ENCODE measurements at places on chromosomes 11 and 22. TPM values are rescaled to one million over a fixed set of nuclear protein-coding genes. Genes with fewer than 3 reads are reported as not detected.

Gene KIF18A
- total RNA-seq, result 43.7 TPM

Gene FOLR2
- not detected for total RNA-seq

Gene NNMT
- total RNA-seq, result 76.6 TPM

Gene TRPC6
- total RNA-seq, result not detected

Gene FOLR1
- 1.4 TPM for total RNA-seq

Gene KDM4E
- not detected for total RNA-seq

Gene KCNJ11
- not detected for total RNA-seq

Gene RCOR2
- total RNA-seq, result 1.1 TPM

Gene INPPL1
- 55.5 TPM for total RNA-seq

DNA sequence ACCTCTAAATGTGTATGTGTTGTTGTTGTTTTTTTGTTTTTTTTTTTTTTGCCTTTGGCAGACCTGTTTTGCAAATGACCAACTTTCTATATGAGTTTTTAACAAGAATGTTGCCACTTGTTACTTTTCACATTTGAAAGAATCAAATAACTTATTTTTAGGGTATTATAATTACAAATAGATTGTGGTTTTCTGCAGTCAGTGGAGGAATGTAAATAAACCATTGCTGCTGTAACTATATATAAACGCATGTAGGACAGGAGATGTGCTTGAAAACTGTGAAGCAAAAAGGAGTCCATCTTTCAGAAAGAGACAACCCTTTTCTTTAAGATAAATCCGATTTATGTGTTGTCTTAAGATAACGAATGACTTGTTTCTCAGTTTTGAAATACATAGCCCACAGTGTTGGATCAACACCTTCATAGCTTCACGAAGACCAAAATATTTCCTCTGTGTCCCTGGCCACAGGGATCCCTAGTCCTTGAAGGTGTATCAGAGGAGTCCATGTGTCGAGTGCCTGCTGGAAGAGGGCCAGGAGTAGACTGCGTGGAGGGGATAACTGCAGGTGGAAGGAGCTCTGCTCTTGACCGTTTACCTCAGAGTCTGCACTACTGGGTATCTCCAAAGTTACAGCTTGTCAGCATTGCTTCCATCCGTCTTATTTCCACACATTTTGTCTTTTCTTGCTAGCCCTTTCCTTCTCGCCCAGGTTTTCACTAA lies 24.7 kb downstream of the TNRC6B start:
- no peak for DNase-seq

DNA sequence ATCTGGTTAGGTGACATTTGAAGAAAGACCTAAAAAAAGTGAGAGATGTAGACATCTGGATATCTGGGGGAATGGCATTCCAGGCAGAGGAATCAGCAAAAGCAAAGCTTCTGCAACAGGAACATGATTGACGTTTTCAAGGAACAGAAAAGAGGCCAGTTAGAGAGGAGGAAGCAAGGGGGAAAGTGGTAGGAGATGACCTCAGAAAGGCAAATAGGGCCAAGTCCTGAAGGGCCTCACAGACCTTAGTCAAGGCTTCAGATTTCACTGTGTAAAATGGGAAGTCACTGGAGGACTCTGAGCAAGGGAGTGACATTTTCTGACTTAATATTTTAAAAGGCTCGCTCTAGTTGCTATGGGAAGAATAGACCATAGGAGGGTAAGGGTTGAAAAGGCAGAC lies 9.7 kb downstream of the DEUP1 start:
- DNase-seq, result no peak

DNA sequence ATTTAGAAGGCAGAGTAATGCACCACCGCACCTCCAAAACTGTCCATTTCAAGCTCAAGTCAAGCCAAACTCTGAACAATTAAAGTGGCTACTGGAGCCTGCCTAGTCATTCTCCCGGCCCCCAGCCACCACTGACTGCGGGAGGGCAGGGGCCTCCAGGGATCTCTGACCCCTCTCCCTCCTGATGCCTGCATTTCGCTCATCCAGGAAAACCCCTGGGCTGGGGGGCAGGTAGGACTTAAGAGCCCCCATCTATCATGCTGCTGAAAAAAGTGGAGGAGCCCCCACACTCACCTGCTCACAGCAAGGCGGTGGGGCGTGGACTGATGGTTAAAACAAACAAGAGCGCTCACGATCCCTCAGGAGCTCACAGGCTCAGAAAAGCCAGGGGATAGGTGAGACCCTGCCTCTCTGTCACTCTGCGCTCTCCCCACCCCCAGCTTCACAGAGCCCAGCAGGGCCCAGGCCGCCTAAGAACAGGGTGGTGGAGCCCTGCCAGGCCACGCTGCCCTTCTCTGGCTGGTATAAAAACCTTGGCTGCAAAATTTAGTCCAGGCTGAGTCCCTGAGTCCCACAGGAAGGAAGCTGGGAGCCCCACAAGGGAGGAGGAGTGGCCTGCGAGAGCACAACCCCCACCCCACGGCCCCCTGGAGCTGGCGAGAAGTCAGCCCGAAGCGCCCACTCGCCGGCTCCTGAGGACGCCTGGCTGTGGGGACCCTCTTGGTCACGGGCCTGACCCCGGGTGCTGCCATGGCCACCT lies 21.0 kb upstream of the MOB2 start:
- no peak for DNase-seq

DNA sequence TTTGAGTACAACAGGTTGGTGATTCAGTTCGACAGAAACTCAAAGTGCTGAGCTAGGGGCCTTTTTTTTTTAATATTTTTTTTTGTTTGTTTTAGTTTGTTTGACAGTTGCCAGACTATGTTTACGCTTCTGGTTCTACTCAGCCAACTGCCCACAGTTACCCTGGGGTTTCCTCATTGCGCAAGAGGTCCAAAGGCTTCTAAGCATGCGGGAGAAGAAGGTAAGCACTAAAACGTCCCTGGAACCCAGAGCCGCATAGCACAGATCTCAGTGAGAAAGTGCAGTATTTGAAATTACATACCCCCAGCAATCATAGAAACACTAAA lies 649 bp downstream of the PRRG4 start:
- peak; percentile 51 for DNase-seq

GRCh38 chr11:122979103-122979814 lies 2.4 kb downstream of the BSX start:
- no peak for DNase-seq

Data from M059J (cell line).